K562 (cell line): ENCODE measurements at places on chromosomes 4 and X. TPM values are rescaled to one million over a fixed set of nuclear protein-coding genes. Genes with fewer than 3 reads are reported as not detected.

Gene TSPAN5
- total RNA-seq: 1.5 TPM in 2 replicates

DNA sequence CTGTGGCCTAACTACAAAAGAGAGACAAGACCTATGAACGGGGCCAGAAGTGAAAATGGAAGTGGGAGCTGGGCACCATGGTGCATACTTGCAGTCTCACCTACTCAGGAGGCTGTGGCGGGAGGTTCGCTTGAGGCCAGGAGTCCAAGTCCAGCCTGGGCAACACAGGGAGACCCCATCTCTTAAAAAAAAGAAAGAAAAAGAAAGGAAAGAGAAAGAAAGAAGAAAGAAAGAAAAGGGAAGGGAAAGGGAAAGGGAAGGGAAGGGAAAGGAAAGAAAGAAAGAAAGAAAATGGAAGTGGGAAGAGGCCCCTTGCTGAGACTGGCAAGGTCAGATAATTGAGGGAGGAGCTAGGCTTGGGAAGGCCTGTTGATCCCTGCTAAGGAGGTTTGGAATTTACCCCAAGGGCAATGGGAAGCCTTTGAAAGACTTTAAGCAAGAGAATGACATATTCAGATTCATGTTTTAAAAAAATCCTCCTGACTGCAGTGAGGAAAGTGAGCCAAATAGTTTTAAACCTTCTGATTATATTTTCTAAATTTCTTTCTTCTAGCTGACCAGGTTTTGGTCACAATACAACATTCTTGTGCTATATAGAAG is 17.7 kb upstream of the HERC5 start:
- no peaks in the 10 kb centered on the region for H3K36me3 ChIP-seq
- no peaks in the 10 kb centered on the region for H3K27me3 ChIP-seq
- no peak overlapping the region for H3K4me3 ChIP-seq
- no peaks in the 10 kb centered on the region for H3K4me1 ChIP-seq

Gene GSX2
- total RNA-seq: not detected in 2 replicates

Gene SMIM10
- total RNA-seq: 8.3 and 8.5 TPM in 2 replicates

GRCh38 chr4:96164814-96165351 is 325.0 kb downstream of the PDHA2 start:
- no peak for DNase-seq
- H3K4me3 ChIP-seq: no peak overlapping the region
- no peak overlapping the region for H3K27ac ChIP-seq
- H3K36me3 ChIP-seq: no peaks in the 10 kb centered on the region
- H3K27me3 ChIP-seq: no peaks in the 10 kb centered on the region

DNA sequence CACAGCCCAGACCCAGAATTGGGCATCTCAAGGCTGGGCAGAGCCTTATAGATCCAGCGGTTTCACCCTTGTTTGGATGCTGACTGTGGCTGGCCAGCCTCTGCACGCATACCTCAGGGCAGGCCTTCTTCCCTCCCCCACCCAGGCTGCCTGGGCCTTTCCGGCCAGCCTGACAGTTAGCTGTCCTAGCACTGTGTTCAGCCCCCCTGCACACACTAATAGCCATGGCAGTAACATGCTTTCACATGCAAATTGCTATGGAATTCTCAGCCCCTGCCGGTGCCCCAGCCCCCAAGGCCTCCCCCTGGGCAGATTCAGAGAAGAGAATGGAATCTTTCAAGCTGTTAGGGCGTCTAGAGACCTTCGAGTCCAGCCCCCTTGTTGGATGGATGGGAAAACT is 17.7 kb downstream of the EFNB1 start:
- H3K4me1 ChIP-seq: no peaks in the 10 kb centered on the region
- H3K27me3 ChIP-seq: peaks cover 8% of the 10 kb centered on the region
- DNase-seq: no peak

Gene SPANXB1
- total RNA-seq: not detected in 2 replicates
